Tibial nerve (tissue), 4 donors: ENCODE measurements at places on chromosomes 2 and 18. TPM values are rescaled to one million over a fixed set of nuclear protein-coding genes. Genes with fewer than 3 reads are reported as not detected.

Gene TMEM214
- 71.4 TPM for total RNA-seq

Gene SNX17
- total RNA-seq = 90.0 TPM

Gene DPYSL5
- not detected for total RNA-seq

Gene CELF4
- total RNA-seq = not detected

Gene SERPINB13
- not detected for total RNA-seq

Gene PSMA8
- total RNA-seq = not detected

Gene MEIS1
- 14.7 TPM for total RNA-seq

Gene ARHGAP28
- 6.6 TPM for total RNA-seq

Gene CTDP1
- total RNA-seq = 18.1 TPM

Gene NUP35
- total RNA-seq = 27.0 TPM

Gene SNTG2
- 44.6 TPM for total RNA-seq

Gene SAG
- total RNA-seq = not detected

Gene GPR148
- not detected for total RNA-seq

Gene FAP
- total RNA-seq = 4.4 TPM

Gene UNC80
- not detected for total RNA-seq

Gene SEMA4C
- total RNA-seq = 120 TPM

Gene MEP1B
- total RNA-seq = not detected

Gene FRZB
- 7.4 TPM for total RNA-seq
